Jurkat, Clone E6-1 (cell line): ENCODE measurements at places on chromosomes 6 and 20.
A peak's percentile ranks its signal among the peaks of the same experiment; 100 is the strongest.

DNA sequence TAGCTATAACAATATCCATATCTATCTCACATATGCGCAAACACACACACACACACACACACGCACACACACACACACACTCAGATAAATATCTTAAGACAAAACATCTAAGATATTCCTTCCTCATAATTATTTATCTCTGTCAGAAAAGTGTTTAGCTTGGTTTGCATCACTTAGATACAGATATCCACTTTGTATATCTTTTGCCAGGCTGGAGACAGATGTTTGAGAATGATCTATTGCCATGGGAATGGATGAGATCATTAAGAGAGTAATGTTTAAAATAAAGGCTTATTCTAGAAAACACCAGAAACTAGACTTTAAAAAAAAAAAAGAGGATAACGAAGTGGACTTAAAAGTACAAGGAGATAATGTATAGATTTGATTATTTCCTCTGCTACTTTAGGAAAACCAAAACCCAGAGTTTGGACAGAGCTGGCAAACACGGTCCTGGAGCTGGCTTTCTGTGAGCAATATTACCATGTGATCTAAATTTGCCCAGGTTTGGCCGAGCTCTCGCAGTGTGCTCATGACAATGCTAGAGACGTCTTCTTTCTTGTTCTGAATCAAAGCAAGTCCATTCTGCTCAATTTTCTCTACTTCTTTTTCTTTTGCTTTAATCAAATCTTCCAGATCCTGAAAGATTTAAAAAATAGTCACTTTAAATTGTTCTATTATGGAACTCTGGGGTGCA lies 411.8 kb downstream of the SYNE1 start:
- DNase-seq: no peak

GRCh38 chr6:41531591-41532582 lies 14.3 kb upstream of the FOXP4 start:
- peak; percentile 26 for DNase-seq

DNA sequence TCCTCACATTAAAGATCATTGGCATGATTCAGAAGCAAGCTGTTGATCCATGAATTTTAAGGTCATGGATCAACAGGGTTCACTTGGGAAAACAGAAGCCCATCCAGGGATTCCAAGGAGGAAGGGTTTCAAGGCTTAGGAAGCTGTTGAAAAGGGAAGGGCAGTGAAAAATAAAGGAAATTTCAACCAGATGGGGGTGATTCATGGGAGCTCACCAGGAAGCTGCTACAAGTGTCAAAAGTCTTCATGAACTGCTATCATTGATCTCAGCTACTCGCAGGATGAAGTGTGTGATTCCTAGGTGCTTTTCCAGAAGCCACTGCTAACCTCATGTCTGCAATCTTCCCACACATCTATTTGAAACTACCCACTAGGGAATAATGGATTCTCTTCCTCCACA lies 26.2 kb downstream of the ADTRP start:
- no peak for DNase-seq

- no peak for DNase-seq
Measured at GRCh38 chr20:3250091-3250504, 11.1 kb upstream of the SLC4A11 start.

DNA sequence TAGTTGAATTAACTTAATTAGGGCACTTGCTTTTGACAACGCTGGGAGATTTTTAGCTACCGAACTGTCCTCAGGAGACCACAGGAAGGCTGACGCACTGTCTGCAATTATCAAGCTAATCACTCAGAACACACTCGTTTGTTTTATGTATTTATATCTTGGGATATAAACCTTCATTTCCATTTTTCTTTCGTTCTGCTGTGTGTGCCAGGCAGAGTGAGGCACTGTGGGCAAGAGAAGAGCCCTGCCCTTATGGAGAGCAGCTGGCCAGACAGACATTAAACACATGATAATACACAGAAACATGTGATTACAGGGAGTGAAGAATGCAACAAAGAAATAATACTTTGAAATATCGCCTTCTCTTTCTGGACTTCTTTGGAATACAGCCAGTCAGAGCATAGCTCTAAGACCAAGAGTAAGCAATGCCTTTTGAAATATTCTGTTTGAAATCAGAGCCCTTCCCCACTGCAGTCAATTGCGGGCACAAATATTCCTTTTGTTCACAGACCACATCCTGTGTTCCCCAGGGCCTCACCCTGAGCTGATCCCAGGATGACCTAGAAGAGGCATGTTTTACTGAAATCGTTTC lies 96.8 kb downstream of the ANKRD60 start:
- peak; percentile 55 for DNase-seq

- DNase-seq: no peak
Measured at GRCh38 chr6:38079107-38079506, 259.6 kb downstream of the ZFAND3 start.

- no peak for DNase-seq
Measured at GRCh38 chr6:110517034-110517433, 40.6 kb upstream of the SLC22A16 start.

GRCh38 chr20:17835934-17836300 lies 132.7 kb downstream of the SNX5 start:
- DNase-seq: no peak

DNA sequence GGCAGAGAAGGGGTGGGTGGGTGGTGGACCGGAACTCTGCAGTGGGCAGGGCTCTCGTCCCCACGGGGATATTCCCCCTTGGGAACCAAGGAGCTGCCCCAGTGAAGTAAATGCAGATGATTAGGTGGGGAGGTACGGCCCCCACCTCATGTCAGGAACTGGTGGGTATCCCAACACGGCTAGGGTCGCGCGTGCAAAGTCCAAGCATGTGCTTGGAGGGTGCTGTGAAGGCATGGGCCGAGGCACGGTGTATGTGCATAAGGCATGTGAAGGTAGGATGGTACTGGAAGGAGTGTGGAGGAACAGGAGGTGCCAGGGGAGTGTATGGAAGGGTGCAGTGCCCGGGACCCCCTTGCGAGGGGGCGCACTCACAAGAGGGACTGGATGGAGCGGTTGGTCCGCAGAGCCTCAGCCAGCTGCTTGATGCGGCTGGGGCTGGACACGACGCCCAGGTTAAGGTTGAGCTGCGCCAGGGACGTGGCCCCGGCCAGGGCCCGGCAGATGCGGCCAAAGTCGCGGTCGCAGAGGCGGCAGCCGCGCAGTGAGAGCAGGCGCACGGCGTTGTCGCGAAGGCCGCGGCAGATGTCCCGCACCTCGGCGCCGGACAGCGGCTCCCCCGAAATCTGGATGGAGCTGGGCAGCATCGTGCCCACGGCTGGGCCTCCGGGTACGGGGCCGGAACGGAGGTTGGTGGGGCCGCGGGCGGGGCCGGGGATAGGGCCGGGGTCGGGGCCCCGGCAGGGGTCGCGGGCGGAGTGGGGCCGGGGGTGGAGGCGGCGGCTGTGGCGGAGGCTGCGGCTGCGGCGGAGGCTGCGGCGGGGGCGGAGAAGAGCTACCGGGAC lies 783 bp downstream of the LRRC73 start:
- no peak for DNase-seq

- no peak for DNase-seq
Measured at GRCh38 chr6:42179945-42180313, 6.8 kb downstream of the GUCA1A start.

GRCh38 chr6:47206626-47207025 lies 103.1 kb downstream of the TNFRSF21 start:
- DNase-seq: no peak

- no peak for DNase-seq
Measured at GRCh38 chr6:6287415-6287814, 33.0 kb downstream of the F13A1 start.

DNA sequence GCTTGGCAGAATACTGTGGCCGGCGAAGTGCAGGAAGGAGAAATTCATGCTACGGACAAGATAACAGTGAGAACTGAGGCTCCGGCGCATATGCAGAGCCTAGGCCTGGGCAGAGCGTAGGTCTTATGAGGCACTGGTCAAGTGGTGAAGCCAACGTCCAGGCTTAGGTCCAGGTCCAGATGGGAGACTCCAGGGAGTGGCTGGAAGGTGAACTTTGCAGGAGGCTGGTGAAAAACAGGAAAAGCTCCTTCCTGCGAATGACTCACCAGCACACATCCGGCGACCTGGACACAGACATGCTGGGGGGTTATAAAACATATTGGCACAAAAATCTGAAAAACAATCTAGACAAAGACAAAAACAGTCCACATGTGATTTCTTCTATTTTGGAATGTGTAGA lies 15.4 kb downstream of the C6orf141 start:
- DNase-seq: no peak

DNA sequence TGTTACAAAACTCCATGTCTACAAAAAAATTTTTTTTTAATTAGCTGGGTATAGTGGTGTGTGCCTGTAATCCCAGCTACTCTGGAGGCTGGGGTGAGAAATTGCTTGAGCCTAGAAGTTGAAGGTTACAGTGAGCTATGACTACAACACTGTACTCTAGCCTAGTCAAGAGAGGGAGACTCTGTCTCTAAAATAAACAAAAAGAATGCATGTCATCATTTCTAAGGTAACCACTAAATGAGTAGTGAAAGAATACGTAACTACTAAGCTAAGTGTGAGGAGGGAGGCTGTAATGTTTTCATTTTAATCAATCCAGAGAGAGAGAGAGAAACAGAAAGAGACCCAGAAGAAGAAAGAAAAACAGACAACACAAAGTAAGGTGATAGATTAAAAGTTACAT lies 9.9 kb downstream of the SYCP2 start:
- DNase-seq: no peak

GRCh38 chr6:14464055-14464454 lies 346.5 kb downstream of the CD83 start:
- DNase-seq: peak; percentile 95

- no peak for DNase-seq
Measured at GRCh38 chr20:30484749-30485070, 772.8 kb upstream of the DEFB115 start.

DNA sequence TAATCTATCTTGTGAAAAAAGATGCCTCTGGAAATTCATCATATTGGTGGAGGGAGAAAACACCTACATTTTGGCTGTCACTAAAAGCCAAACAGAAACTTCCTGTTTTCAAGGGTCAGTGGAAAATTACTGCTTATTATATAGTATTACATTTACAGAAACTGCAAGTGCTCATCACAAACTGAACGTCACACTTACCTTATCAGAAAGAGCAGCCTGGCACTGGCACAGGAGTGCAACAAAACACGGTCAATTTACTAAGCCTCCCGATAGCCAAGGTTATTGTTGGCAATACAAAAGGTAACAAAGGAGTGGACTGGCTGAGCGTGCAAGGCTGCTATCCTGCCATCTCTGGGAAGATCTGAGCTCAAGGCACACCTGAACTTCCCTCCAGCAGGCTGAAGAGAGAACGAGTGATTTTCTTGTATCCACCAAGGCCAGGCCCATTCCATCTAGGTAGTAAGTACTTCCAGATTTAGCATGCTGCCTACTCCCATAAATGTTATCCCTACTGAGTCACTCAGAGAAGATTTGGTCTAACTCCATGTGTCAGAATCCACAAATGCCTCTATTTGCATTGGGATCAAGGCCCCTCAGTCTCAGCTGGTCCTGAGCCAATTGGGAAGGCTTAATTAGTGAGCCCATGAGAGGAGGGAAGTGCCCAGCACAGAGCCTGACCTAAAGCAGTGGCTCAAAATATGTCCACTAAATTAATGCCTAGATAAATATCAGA lies 399.8 kb downstream of the BTBD9 start:
- no peak for DNase-seq

GRCh38 chr6:12753036-12753435 lies 36.5 kb downstream of the PHACTR1 start:
- no peak for DNase-seq

- DNase-seq: no peak
Measured at GRCh38 chr6:139940741-139941729, 566.6 kb upstream of the CITED2 start.

DNA sequence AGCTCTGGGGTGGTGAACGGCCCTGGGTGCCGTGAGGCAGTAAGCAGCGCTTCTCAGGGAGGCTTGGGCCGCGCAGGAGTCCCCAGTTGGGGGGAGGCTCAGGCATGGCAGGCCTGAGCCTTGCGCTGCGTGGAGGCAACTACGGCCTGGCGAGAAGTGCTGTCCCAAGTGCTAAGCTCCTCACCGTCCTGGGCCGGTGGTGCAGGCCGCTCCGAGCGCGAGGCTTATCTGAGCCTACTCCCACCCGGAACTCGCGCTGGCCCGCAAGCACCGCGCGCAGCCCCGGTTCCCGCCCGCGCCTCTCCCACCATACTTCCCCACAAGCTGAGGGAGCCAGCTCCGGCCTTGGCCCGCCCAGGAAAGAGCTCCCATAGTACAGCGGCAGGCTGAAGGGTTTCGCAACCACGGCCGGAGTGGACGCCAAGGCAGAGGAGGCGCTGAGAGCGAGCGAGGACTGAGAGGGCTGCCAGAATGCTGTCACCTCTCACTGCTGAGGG lies 1.8 kb upstream of the WRNIP1 start:
- no peak for DNase-seq

DNA sequence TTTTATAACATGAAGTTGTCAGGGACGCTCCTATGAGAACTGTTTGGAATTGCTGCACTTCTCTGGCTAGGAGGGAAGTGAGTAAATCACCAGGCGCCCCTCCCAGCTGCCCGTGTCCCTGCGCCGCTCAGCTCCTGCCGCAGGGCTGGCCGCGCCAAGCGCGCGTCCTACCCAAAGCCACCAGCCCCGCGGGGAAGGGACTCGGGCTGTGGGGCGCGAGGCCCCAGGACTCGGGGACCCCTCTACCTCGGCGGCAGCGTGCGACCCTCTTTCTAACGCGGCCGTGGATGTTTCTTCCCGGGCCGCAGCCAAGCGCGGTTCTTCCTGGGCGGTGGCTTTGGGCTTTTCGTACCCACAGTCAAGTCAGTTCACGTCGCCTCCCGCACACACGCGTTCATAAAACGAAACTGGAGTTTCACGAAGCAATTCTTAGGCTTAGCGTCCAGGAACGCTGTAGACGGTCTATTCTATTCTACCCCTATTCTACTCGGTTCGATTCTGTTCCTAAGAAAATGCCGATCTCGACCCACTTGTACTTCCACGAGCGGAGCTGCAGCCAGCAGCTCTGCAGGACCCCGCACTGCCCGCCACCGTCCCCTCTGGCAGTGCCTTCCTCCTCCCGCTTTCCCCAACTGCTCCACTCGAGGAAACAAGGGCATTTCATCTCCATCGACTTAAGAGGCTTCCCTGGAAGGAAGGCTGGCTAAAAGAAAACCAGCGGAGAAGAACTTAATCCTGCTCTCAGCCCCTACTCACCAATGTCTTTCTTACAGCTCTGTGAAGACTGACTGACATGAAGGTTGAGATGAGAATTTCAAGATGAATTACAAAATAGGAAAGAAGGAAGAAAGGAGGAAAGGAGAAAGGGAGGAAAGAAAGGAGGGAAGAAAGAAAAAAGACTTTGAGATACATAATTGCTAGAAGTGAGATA lies 15.4 kb downstream of the FOXC1 start:
- no peak for DNase-seq

DNA sequence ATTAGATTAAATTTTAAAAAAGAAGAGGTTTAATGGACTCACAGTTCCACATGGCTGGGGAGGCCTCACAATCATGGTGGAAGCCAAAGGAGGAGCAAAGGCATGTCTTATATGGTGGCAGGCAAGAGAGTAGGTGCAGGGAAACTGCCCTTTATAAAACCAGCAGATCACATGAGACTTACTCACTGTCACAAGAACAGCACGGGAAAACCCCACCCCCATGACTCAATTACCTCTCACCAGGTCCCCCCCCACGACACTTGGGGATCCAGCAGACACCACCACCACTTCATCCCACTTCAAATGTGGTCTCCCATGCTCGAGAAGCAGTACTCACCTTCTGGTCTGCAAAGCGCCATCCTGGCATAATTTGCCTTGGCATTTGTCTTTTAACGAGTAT lies 24.6 kb downstream of the MTFR2 start:
- no peak for DNase-seq
